ENCODE measurements at places on chromosomes 3 and 15.

GRCh38 chr3:118108769-118109168 is 925.9 kb downstream of the IGSF11 start:
- no peak for DNase-seq

GRCh38 chr3:61974662-61975061 is 398.7 kb downstream of the FEZF2 start:
- no peak for DNase-seq

GRCh38 chr3:195856410-195857084 is 44.8 kb upstream of the MUC4 start:
- DNase-seq, result no peak

DNA sequence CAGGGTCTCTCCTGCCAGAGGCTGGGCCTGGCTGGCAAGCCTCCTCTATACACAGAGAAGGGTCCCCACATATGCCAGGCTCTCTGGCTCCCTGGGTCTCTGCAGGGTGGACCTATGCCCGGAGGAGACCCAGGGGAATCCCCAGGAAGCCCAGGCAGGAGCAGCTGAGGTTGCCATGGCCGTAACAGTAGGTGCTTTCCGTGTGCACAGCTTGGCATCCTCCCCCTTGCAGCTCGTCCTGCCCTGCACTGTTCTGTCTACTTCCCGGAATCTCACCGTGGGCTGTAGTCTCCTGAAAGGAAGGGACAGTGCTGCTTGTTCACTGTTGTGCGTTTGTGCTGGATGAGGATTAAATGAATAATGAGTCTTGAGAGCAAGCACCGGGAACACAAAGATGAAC is 47.8 kb downstream of the DAPK2 start:
- no peak for DNase-seq

GRCh38 chr3:184315871-184316661 is 1.7 kb downstream of the EIF4G1 start:
- DNase-seq, result no peak

DNA sequence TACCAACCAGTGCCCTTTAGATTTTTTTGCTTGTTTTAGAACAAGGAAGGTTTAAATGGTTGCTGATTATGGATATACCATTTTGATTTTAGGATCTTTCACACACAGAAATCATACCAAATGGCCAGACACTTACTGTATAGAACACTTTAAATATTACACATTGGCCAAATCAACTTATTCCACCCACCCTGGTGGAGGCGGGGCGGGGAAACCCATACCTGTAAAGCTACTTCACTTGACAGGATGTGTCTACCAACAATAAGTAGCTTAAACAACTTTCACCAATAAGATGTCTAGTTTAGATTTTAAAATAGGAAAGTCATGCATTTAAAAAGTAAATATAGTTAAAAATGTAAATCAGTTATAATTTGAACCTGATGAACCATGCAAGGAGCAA is 17.0 kb upstream of the SFMBT1 start:
- DNase-seq, result no peak

GRCh38 chr3:61158667-61159066 is 92.6 kb downstream of the FHIT start:
- no peak for DNase-seq

GRCh38 chr15:70791259-70791658 is 27.9 kb upstream of the UACA start:
- no peak for DNase-seq

DNA sequence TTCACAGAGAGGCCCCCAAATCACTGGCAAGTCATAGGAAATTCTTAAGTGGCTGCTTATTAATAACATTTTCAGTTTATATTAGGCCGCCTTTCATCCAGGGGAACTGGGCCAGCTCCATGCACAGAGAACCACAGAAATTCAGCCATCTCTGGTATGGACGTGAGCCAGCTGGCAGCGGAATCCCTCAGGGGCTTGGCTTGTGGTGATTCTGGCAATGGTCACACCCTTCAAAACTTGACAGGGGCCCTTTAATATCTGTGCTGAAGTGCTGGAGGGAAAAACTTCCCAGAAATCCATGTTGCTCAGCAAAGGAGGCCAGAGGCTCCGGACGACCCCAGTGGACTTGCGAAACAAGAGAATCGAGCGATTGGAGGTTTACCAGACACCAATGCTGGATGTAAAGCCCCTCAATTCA is 11.3 kb downstream of the PRICKLE2 start:
- peak; percentile 62 for DNase-seq

DNA sequence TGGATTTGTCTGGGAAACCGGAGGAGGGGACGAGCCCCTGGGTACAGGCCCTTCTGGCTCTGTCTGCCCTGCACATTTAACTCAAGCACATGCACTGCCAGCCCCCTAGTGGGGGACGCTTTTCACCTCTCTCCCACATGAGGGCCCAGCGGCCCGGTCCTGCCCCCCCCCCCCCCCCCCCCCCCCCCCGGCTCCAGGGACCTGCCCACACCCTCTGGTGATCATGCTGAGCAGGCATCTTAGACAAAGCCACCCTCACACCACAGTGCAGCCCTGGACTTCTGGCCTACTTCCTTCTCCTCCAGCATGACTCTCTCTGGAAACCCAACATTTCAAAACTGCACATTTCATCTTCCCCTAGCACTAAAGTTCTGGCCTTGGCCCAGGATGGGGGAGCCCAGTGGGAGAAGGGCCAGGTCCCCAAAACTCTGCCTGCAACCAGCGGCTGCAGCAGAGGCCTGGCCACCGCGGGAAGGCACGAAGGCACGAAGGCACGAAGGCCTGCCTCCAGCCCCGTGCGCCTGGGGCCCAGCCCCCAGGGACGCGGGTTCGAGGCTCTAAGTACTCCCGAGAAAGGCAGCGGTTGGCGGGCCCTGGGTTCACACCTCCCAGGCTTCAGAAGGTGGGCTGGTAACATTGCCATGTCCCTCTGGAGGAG is 14.1 kb downstream of the KLF15 start:
- no peak for DNase-seq

GRCh38 chr3:16559653-16560365 is 45.4 kb downstream of the DAZL start:
- DNase-seq, result no peak

DNA sequence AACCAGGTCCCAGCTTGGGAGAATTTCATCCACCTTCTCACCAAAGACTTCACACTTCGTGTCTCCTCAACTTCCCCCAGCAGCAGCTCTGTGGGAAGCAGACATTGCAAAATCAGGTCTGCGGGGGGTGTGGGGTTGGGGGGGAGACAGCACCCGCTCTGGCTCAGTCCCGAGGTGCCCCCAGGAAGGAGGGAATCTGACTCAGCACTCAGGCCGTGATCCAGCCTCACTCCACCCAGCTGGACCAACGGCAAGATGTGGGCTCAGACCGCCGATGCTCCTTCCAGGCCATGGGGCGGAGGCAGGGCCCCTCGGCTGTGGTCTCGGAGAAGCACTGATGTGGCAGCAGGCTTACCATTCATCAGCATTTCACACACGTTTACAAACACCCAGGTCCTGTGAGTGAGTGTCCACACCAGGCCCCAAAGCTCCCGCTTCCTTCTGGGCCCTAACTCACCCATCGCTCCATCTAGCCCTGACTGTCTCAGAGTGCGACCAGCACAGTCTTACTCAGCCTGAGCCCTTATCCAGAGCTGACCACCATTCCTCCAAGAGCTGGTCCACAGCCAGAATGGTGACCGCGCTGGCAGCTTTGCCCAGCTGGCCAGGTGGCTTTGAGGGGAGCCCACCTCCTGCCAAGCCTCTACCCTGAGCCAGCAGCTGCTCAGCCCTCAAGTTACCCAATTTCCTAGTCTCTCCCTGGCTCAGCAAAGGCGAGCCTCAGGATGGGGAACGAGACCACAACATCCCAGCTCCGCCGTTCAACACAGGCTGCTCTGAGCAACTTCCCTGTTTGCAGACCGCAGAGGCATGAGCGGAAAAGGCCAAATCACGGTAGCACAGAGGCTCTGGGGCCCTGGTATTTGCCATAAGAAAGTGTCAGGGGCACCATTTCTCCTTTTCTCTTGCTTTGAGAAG is 3.3 kb downstream of the STAB1 start:
- DNase-seq, result no peak

DNA sequence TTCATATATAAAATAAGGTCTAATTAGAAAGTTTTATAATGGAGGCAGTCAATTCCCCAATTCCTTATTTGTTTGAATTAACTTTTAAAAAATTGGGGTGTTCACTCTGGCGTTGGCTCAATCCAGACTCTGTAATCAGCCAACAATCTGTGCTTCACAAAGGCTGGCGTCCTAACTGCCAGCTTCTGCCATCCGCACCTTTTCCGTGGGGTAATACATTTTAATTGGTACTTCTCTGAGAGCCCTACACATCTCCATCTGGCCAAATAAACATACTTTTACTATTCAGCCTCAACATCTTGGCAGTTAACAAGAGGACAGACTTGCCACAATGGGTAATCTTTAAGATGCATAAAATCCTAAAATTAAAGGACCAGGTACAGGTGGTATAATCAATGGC is 125.2 kb upstream of the CCNL1 start:
- no peak for DNase-seq

DNA sequence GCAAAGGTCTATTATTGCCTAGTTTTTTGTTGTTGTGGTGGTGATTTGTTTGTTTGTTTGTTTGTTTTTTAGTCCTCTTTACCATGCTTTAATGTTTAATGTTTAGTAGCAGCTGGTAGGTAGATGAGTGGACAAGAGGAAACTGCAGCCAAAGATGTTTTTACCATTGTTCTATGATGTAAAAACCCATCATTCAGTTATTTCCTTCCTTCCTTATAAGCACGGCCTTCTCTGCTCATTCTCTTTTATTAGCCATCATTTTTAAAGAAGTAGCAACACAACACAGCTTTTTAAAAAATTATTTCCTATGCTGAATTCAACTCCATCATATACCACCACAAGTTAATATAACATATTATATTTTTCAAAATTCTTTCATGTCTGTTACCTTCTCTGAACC is 58.5 kb upstream of the BOC start:
- DNase-seq, result no peak

DNA sequence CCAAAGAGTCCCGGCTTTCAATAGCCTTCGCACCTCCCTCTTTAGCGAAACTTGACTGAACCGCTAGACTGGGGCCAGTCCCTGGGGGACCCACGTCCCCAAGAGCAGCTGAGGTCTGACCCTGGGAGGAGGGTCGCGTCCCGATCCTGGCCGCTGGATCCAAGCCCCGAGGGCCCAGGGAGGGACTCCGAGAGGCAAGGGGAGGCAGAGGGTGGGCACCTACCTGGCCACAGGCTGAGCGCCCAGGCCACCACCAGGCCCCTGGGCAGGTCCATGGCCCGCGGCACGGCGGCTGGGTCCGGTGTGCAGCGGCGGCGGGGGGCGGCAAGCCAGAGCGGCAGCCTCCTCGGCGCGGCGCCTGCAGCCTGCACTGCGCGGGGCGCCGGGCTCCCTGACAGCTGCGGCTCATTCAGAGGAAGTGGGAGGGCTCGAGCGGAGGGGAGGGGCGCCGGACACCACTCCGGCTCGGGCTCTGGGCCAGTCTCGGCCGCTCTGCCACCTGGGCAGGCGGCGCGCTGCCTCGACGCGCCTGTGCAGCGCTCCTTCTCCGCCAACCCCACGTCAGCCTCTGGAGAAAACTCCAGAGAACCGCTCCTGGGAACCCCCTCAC is at the start of gene ITGA11:
TSS of gene ITGA11 (minus strand) at position 372 of the 610 bp plus-strand sequence. CDS start at position 275, 97 bp downstream.
- no peak for DNase-seq

- no peak for DNase-seq
Measured at GRCh38 chr3:150396956-150397550, 11.0 kb upstream of the TSC22D2 start.

- DNase-seq, result no peak
Measured at GRCh38 chr3:27511724-27512422, 27.7 kb upstream of the SLC4A7 start.

DNA sequence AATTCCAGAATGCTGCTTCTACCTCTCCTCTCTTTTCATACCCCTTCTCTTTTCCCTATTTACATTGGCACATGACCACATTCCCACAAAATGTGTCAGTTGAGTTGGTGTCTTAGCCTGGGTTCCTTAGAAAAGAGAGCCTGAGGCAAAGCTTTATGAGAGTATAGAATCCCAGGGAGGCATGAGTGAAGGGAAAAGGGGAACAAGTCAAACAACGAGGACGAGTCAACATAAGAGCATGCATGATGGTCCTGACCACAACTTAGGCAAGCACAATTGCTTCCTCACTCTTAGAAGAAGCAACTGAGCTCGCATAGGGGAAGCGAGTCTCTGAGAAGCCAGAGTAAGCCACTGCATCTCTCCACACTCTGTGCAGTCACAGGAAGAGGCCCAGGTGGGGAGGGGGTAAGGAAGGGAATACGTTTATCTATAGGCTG is 15.4 kb upstream of the ZNF774 start:
- DNase-seq, result no peak

DNA sequence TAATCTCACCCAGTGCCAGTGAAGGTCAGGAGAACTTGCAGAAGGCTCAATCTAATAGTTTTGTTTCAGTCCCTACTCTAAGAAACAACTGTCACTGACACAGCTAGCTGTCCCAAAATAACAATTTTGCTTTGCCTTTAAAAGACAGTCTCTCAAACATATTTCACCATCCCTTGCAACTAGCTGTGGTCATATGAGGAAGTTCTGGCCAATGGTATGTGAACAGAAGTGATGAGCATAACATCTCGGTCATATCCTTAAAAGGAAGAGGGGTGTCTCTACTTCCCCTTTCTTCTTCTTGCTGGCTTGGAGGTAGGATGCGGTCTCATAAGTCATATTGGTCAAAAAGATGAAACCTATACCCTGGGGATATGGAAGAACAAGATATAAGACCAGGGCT is 198.1 kb downstream of the NEK10 start:
- DNase-seq, result no peak

GRCh38 chr15:74156678-74157411 is 16.7 kb upstream of the ISLR start:
- DNase-seq, result peak; percentile 56

GRCh38 chr3:15795651-15796308 is 2.0 kb downstream of the ANKRD28 start:
- no peak for DNase-seq

GRCh38 chr3:10599444-10599843 is 94.1 kb upstream of the ATP2B2 start:
- no peak for DNase-seq

DNA sequence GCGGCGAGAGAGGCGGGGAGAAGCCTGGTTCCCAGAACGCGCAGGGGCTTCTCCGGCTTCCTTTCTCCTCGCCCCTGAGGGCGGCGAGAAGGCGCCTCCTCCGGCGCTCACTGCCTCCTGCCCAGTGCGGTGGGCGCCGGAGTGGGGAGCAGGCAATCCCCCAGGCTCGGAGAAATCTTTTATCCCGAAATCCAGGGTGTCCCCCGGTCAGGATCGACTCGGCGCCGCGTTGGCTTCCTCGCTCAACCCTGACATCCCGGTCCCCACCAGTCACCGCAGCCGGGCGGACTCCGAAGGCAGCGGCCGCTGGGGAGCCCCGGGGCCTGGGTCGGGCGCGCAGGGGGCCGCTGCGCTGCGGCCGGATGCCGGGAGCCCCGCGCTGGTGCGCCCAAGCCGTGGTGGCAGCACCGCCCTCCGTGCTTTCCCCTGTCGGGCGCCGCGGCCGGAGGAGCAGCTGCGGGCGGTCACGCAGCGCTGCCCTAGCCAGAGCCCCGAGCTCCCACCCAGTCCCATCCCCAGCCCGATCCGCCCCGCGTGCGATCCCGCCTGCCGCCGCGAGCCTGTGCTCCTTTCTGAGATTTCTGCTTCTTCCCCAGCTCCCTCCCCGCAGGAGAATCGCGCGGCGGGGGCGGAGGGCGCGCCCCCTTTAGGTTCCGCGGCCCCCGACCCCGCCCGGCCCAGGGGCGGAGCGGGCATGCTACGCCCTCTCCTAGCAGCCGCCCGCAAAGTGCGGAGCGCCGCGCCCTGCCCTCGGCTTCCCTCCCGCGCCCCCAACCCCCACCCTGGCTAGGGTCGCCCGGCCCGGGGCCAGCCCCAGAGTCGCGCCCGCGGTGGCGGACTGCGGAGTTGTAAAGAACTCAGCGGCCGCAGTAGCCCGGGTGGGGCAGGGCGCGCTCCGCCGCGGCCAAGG is 683 bp upstream of the CACNA2D3 start:
- DNase-seq, result no peak

- DNase-seq, result peak; percentile 28
Measured at GRCh38 chr15:91694831-91695210, 158.7 kb upstream of the SLCO3A1 start.

All from urinary bladder (tissue), 4 donors.